ENCODE measurements at places on chromosomes 16 and 17.

GRCh38 chr16:74466872-74467271, 45.6 kb upstream of the CLEC18B start:
- DNase-seq: no peak

- no peak for DNase-seq
Measured at GRCh38 chr16:75160386-75160785, 12.1 kb downstream of the ZFP1 start.

DNA sequence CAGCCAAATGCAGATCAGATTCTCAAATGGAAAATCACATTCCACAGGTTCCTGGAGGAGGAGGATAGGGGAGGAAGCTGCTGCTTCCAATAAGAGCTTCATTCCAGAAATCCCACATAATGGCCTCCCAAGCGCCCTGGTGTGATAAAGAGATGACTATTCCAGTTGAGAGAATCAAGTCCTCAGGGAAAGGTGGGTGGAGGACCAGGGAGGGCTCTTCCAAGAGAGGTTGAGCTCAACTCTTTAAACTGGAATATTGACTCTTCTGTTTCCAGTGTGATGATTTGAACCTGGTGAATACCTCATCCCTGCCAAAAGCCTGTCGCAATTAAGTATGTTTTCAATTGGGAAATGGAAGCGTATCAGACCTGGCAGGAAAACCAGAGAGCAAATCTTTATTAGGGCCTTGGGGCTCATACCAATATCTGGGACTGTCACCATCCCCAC, 81.4 kb upstream of the DYNLRB2 start:
- DNase-seq: no peak

DNA sequence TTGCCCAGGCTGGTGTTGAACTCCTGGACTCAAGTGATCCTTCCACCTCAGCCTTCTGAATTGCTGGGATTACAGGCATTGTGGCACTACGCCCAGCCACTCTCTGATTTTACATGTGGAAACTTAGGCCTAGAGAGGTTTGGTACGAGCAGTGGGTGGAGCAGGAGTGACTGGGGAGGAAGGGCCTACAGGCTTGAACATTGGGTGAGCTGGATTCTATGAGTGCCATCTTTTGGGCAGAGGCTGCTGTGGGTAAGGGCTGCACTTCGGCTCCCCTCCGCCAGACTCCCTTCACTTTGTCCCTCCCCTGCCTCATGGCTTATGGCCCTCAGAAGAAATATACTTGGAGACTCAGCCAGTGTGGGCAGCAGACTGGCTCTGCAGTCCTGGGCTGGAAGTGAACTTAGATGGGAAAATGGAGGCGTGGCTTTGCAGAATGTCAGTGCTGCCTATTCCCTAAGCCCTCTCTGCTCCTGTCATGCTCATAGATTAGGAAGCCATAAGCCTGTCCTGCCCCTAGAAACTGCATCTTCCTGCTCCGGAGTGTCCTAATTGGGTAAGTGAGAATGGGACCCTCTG, 9.5 kb upstream of the MRC2 start:
- DNase-seq: no peak

- no peak for DNase-seq
Measured at GRCh38 chr17:47276868-47277267, 23.2 kb downstream of the ITGB3 start.

DNA sequence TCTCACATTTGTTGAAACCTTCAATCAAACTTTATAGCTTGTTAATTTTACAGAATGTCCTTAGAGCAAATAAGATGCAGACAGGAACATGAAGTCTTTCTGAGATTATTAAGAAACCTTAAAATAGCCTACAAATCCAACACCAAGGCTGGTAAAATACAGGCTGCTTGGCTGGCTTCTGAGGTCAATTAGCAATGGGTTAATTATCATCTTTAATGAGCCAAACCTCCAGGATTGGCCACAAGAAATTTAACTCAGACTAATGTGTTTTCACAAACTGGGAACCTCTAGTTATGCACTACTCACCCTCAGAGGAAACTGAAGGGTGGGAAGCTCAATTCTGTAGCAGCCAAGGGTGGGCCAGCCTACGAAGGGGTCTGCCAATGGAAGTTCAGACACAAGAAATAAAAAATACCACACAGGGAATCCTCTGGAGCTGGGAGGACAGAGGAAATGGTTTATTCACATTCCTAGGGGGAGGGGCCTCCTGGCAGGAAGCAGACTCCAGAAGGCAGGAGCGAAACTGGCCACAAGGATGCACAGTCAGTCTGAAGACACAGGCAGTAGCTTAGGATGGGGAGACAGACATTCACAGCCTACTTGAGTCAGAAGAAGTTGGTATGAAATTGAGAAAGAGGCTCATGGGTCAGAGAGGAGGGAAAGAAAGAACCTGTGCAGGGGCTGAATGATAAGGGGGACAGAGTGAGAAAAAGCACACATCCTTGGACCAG, 36.1 kb downstream of the HIC1 start:
- DNase-seq: no peak

GRCh38 chr16:87970186-87970585, 19.0 kb downstream of the BANP start:
- DNase-seq: no peak

DNA sequence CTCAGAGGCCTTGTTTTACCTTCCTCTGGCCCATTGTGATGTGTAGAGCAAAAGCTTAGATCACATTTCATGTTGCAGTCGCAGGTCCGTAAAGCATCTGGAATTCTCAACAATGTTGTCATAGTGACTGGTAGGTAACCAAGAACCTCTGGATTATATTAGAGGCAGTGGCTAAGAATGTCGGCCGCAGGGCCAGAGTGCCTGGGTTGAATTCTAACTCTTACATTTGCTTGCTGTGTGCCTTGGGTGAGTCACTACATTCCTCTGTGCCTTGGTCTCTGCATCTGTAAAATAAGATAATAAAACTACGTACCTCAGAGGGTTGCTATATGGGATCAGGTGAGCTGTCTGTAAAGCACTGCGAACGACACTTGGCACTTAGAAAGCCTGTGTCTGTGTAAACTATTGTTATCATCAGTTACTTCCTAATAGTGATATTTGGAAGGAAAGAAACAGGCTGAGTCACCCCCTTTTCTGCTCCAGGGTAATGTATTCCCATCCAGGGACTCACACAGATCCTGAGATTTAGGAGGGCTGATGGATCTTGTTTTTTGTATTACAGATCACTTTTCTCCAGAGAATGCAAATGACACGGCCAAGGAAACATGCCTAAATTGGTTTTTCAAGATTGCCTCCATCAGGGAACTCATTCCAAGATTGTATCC, 52.2 kb downstream of the VPS35L start:
- DNase-seq: no peak

GRCh38 chr17:64130559-64131001, 636 bp upstream of the ERN1 start:
- DNase-seq: no peak

DNA sequence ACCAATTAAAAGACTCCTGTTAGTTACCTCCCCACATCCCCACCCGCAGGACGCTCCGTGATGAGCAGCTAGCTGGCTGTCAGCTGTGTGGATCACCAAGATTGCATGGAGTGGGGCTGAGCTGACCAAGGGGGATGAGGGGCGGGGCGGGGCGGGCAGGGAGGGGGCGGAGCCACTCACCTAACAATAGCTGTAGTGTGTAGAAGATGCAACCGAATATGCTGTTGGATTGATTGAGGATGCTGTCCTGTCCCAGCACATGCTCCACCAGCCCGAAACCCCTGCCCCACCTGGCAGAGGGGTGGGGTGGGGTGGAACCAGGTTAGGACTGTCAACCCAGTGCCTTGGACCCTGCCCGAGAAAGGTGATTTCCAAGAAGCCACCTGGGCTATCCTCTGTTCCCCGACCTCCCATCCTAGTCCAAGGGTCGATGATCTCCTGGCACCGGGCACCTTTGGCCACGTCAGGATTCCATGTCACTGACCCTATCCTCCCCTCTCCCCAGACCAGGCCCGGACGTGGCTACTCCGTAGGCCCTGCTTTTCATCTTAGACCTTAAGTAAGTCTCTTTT, 1.4 kb downstream of the VKORC1 start:
- no peak for DNase-seq

DNA sequence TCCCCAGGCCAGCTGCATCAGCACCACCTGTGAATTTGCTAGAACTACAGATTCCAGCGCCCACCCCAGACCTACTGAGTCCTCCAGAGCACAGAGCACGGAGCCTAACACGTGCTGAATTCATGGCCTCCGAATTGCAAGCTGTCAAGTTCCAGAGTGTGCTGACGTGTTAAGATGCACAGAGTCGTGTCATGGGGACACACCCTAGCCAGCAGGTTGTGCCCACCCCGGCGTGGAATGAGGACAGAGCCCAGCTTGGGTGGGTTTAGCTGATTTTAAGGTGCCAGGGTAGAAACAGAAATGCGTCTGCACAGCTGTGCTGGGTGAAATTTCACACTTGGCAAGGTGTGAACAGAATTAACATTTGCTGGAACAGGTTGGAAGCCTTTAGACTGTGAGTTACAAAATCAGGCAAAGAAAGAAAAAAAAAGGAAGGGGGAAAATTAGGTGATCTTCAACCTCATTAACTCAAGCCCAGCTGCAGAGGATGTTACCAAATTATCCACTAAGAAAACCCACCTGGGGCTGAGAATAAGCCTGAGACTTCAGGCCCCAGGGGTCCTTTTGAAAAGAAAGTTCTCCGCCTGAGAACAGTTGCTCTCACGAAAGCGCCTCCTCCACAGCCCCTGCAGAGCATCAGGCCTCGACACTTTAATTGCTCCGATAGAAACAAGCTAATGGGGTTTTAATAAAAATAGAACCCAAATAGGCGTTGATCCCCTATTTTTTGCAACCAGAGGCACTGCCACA, 27.1 kb downstream of the GINS3 start:
- no peak for DNase-seq

DNA sequence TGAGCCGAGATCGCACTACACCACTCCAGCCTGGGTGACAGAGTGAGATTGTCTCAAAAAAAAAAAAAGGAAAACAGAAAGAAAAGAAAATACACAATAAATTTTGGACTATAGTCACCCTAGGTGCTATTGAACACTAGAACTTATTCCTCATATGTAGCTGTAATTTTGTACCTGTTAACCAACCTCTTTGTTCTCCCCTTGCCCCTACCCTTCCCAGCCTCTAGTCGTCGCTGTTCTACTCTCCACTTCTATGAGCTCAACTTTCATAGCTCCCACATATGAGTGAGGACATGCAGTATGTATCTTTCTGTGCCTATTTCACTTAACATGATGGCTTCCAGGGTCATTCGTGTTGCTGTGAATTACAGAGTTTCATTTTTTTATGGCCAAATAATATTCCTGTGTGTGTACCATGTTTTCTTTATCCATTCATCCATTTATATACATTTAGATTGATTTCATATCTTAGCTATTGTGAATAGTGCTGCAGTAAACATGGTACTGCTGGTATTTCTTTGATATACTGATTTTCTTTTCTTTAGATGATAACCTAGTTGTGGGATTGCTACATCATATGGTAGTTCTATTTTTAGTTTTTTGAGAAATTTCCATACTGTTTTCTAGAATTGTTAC, 28.3 kb downstream of the VPS35L start:
- DNase-seq: no peak

- DNase-seq: peak; percentile 60
Measured at GRCh38 chr16:67719048-67719777, at the start of gene GFOD2. Gene GFOD2 (minus strand): TSS chr16:67719316. CDS start chr16:67685715, 33,601 bp downstream.

DNA sequence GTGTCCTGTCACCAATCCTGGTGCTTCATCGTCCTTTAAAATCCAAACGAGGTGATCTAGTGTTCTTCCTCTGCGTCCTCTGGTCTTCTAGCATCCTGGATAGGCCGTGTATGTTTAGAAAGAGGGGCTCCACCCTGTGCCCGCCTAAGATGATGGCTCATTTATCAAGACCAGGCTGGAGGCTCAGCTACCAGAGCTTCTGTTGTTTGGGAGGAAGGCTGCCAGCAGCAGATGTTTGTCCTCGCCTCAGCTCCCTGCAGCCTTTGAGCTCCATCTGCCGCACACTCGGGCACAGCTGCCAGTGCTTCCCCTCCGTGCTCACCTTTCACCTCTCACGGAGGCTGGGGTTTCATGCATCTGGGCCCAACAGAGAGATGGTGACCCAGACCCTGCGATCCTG, 954.7 kb upstream of the RBFOX1 start:
- DNase-seq: no peak

GRCh38 chr17:61443475-61443882, 8.7 kb upstream of the TBX4 start:
- DNase-seq: no peak

DNA sequence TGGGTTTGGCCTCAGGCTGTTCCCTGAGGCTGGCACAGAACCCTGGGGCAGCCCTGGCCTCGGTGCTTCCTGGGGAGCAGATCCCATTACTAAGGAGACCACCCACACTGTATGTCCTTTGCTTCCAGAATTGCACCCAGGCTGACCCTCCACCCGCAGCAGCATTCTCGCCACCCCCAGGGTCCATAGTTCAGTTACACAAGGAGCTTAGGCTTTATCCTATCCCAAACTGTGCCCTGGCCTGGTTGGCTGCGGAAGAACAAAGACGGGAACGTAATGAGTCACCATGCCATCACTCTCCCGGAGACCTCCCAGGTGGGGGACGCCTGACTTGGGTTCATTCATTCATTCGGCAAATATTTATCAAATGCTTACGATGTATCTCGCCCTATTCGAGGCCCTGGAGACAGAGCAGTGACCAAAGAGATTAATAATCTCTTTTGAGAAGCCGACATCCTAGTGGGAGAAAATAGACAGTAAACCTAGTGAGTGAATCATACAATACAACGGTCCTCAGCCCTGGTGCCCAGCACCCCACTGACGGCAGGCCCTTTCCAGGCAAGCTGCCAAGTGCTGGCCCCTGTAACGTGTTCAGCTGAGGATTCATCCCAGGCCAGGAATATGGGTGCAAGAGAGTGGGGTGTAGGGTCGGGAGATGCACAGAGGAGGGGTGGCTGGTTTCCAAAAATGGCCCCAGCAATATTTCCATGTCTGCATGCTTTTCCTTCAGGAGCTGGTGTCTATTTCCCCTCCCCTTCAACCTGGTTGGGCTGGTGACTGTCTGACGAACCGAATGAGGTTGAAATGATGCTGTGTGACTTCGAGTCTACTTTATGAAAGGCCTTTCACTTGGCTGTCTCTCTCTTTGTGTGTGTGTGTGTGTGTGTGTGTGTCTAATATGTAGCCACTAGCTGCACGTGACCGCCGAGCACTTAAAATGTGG, 134.2 kb downstream of the MGAT5B start:
- no peak for DNase-seq

- no peak for DNase-seq
Measured at GRCh38 chr16:50037662-50038220, 12.7 kb downstream of the CNEP1R1 start.

Data from cortex of kidney (tissue), 1 donor.